ENCODE measurements at places on chromosomes 2 and 18. TPM values are rescaled to one million over a fixed set of nuclear protein-coding genes. Genes with fewer than 3 reads are reported as not detected.

CDH20 gene
- 1.3 TPM for polyA plus RNA-seq

- no peak for DNase-seq
Measured at GRCh38 chr2:202140522-202141252, 67.6 kb downstream of the KIAA2012 start.

- DNase-seq, result no peak
Measured at GRCh38 chr2:88613921-88614320, 13.3 kb downstream of the EIF2AK3 start.

DNA sequence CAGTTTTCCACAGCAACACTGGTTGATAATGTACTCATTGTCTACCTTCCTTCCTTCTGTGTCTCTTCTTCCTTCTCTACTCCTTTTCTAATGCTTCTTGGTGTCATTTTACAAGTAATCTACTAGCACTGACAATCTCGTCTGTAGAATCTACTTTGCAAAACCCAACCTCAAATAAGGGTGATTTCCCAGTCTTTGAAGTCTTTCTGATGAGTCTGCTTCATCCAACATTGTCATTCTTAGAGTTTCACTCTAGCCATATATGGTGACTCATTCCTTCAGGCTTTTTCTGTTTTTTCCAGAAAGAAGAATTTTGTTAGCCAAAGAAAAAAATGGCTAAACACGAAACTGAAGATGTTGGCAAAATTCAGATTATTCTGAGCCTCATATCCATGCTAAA is 288.7 kb downstream of the MBD2 start:
- no peak for DNase-seq

DNA sequence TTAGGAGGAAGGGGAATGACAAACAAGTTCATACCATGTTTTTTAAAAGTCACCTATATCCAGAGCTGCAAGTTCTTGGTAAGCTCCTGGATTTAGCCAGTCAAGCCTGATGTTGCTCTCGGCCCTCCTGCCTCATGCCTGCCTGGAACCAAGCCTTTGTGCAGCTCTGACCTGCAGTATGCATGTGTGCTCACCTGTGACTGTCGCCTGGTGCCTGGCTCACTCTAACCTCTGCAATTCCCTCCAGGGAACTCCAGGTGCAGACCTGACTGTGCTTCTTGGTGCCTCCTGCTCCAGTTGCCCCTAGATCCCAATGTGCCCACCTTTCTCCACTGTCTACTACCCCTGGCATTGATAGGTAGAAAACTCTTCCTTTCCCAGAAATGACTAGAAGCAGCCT is 85.1 kb upstream of the ZBTB14 start:
- no peak for DNase-seq

GRCh38 chr2:230693411-230693810 is 19.2 kb upstream of the CAB39 start:
- no peak for DNase-seq

CHAC2 gene
- 2.9 TPM for polyA plus RNA-seq

MYCN gene
- polyA plus RNA-seq, result 5.4 TPM

UCN gene
- polyA plus RNA-seq, result 0.92 TPM

DNA sequence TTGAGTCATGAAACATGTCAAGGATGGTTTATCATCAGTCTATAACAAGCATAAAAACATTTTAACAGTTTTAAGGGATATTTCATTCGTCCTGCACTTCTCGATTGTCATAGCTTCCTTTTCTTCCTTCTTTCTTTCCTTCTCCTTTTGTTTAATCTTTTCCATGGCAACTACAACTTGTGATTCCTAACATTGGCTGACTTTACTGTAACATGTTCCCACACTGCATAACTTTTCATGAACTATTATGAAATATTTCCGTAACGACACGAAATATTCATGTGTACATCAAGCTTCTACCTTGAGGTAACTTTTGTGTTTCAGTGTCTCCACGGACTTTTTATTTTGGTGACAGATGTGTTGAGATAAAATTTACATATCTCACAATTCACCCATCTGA is 134.4 kb downstream of the ACTR3 start:
- DNase-seq, result no peak

Measured in muscle of back (tissue), 13 donors.